ENCODE measurements at places on chromosomes 4 and X.

GRCh38 chr4:10200869-10201268, 84.3 kb upstream of the WDR1 start:
- no peak for DNase-seq

GRCh38 chrX:49106930-49107329, 16.6 kb downstream of the GPKOW start:
- no peak for DNase-seq

- DNase-seq = no peak
Observed at GRCh38 chr4:123676890-123677229, 280.3 kb downstream of the SPRY1 start.

DNA sequence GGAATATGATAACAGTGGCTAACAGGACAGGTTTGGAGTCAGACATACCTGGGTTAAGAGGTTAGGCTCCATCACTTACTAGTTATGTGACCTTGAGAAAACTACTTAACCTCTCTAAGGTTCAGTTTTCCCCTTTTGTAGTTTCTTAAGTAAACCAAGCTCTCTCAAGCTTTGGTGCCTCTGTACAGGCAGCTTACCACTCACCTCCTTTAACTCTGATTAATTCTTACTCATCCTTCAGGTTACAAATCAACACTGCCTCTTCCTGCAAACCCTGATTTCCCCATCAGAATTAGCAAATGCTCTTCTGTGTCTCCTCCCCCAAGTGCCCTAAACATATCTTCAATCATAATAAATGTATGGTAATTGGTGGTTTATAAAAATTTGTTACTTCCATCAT, 3.5 kb upstream of the SERTM2 start:
- DNase-seq = no peak

- DNase-seq = no peak
Observed at GRCh38 chr4:24965627-24966026, 52.8 kb upstream of the CCDC149 start.

Data from activated CD4-positive, alpha-beta T cell treated with anti-CD3 and anti-CD28 coated beads for 24 hours (primary cell).